ENCODE measurements at places on chromosomes 7 and 10.

DNA sequence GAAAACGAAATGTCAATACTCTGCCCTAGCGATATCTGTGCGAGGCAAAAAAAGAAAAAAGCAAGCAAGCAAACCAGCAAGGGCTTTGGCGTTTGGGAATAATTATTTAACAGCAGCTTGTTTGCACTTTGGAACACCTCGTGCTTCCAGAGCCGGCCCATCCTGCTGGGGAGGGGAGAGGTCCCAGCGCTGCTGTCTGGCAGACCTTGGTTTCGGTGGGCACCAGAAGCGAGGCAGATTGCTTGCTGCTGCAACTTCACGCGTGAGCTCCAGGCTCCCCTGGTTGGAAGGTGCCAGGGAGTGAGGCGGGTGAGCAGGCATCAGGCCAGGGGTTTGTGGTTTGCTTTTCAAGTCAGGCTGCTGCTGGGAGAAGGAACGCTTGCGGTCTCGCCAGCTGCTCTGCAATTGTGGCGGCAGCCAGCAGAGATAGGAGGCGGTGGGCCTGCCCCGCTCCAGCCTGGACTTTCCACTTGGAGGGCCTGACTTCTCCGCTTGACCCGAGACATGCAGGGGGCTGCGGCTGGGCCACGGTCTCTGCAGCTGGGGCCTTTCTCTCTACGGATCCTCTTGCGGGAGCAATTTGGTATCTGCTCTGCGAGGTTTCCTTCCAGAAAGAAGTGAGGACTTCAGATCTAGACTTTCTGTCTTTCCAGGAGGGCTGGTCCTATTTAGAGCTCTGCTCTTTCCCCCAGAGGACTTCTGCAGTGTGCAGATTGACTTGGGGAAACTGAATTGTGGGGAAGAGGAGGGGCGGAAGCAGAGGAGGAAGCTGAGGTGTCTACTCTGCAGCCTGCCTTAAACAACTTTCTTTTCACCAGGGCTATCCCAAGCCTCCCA lies 131.4 kb downstream of the PRPF18 start:
- DNase-seq: no peak

DNA sequence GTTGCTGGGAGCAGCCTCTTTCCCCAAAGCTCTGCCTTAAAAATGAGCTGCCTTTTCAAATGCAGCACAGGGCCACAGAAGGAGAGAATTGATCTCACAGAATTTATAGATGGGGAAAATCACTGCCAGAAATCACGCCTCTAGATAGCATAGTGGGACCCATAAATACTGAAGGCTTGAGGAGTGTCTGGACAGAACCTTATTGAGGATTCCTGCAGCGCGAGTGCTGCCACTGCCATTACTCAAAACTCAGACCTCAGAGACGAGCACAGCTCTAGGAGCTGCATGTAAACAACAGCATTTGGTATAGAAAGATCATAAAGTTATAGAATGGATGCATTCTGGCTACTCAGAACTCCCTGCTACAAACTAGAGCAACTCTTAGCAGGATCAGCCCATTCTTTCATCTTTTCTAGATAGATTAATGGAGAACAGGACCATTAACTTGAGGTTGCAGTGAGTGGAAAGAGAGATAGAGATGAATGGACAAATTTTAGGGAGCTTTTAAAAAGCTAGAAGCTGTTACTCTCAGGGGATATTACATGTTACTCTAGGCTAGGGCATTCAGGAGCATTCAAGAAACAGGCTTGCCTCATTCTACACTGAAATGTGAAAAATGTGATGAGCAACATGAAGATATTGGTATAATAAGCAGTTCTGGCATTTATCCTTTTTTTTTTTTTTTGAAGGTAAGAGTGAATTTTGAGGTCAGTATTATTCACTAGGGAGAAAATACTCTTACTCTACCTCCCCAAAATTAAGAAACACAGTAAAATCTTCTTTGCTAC lies 267.2 kb upstream of the SLC26A5 start:
- no peak for DNase-seq

- DNase-seq: no peak
Measured at GRCh38 chr7:105196473-105196872, 182.5 kb downstream of the KMT2E start.

GRCh38 chr7:122588621-122589020 lies 110.3 kb downstream of the RNF133 start:
- no peak for DNase-seq

- DNase-seq: no peak
Measured at GRCh38 chr10:11204351-11204942, 186.8 kb downstream of the CELF2 start.

GRCh38 chr7:102287111-102287980 lies 678 bp downstream of the SH2B2 start:
- no peak for DNase-seq

DNA sequence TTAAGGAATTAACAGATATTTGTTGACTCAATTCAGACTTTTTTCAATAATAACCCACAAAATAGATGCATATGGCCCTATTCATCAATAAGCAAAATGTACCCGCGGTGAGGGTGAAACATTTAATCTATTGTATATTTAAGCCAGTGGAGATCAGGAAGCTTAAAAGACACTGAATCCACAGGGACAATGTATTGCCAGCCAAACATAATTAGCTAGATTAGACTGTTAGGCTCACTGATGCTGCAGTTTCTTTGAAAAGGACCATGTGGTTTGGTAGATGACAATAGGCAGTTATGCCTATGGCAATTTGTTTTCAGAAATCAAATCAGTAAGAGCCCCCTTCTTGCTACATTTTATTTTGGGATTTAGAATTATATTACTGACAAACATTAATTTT lies 87.3 kb upstream of the PLXDC2 start:
- no peak for DNase-seq

GRCh38 chr7:141668853-141669252 lies 33.1 kb downstream of the DENND11 start:
- DNase-seq: no peak

GRCh38 chr10:103021900-103022293 lies 103.8 kb downstream of the CNNM2 start:
- no peak for DNase-seq
